Activated T-cell treated with anti-CD3 and anti-CD28 coated beads, Interleukin-2, amount 50 U/mL, for 72 hours (primary cell): ENCODE measurements at places on chromosomes 12 and 14. TPM values are rescaled to one million over a fixed set of nuclear protein-coding genes. Genes with fewer than 3 reads are reported as not detected.
A peak's percentile ranks its signal among the peaks of the same experiment; 100 is the strongest.

CLEC1B gene
- total RNA-seq = not detected

- no peak for DNase-seq
These were observed 20.3 kb downstream of the PDE6H start for GRCh38 chr12:14993117-14993516.

- DNase-seq = no peak
These were observed 395.2 kb upstream of the DCN start for GRCh38 chr12:91577586-91578539.

- no peak for DNase-seq
These were observed 421.6 kb downstream of the APAF1 start for GRCh38 chr12:99066726-99067125.

DNA sequence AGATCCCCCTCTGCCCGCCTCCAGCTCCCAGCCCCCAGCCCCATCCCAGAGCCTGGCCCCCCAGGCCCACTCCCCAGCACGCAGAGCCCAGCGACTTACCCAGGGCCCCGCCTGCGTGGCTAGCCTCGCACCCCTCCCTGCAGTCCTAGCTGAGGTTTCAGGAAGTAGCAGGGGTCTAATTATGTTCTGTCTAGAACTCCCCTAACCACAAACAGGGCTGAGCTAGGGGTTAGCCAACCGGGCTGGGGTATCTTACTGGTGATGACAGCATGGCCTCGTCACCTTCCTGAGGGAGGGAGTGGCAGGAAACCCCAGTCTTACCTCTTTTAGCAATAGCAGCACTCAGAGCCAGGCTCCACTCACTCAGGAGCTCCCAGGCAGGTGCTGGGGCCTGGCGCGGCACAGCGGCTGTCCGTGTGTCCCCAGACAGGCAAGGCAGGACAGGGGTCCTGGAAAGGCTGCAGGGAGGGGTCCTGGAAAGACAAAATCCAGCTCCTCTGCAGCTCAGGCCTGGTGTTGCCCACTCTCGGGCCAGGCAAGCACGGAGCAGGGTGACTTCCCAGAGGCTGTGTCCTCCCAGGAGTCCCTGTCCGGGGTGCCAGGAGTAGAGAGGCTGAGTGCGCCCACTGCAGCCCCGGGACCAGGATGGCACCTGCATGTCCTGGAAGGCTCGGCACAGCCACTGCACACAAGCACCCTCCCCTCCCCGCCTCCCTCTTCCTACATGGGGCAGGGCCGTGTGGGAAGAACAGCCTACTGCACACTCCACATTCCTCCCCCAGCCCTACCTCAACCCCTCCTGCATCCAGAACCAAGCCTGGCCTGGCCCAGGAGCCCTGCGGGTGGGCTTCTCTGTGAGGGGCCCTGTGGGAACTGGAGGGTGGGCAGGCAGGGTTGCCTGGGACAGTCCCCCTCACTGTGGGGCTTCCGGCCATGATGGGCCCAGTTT lies at the start of gene GPR132:
Gene GPR132, minus strand, starts transcription at position 151 of the 949 bp plus-strand sequence. CDS start 10,010 bp downstream, outside the sequence.
- peak; percentile 91 for DNase-seq

- DNase-seq = no peak
These were observed 3.5 kb upstream of the FOXN3 start for GRCh38 chr14:89420502-89420901.

ASIC1 gene
- 12.4 TPM for total RNA-seq

- no peak for DNase-seq
These were observed 125.4 kb downstream of the CAND1 start for GRCh38 chr12:67394550-67394949.

- no peak for DNase-seq
These were observed 28.9 kb downstream of the HEATR5A start for GRCh38 chr14:31391473-31391872.

- no peak for DNase-seq
These were observed 63.6 kb downstream of the TMCC3 start for GRCh38 chr12:94586589-94587259.

GRCh38 chr14:43308421-43309110 lies 1198.5 kb downstream of the FSCB start:
- no peak for DNase-seq

DNA sequence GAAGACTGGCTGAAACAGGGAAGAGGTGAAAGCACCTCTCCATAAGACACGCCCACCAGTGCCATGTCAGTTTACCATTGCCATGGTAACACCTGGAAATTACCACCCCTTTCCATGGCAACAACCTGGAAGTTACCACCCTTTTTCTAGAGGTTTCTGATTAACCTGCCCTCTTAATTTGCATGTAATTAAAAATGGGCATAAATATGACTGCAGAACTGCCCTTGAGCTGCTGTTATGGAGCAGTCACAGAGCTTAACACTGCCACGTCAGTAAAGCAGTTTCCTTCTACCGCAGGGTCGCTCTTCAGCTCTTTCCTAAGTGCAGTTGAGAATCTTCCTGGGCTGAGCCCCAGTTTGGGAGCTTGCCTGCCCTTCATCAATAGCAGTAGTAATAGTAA lies 55.2 kb downstream of the RASSF3 start:
- DNase-seq = no peak

RASSF8 gene
- total RNA-seq = 1.3 TPM

- DNase-seq = no peak
These were observed 15.7 kb downstream of the KCNA5 start for GRCh38 chr12:5059358-5059757.

- DNase-seq = no peak
These were observed 461.0 kb downstream of the GXYLT1 start for GRCh38 chr12:41683513-41684240.

LIN7A gene
- not detected for total RNA-seq

GPR137C gene
- total RNA-seq = 0.46 TPM

DNA sequence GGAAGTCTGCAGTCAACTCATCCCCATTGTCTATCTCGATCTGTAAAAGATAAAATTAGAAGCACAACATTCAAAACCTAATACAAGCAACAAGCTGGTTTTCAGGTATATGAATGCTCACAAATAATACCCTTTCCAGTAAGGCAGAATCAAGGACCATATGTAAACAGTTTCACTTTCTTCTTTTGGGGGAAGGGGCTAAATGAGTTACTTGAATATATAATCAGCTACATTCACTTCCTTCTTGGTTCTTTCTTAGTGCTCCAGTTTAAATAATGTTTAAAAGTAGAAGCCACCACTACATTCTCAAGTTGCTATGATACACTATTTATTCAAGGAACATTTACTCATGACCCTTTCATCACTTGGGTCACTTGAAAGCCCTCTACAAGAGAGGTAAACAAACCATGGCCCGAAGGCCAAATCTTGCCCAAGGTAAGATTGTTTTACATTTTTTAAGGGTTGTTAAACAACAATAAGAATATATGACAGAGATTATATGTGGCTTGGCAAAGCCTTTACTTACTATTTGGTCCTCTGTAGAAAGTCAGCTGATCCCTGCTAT lies 10.3 kb downstream of the TWF1 start:
- DNase-seq = no peak

DNA sequence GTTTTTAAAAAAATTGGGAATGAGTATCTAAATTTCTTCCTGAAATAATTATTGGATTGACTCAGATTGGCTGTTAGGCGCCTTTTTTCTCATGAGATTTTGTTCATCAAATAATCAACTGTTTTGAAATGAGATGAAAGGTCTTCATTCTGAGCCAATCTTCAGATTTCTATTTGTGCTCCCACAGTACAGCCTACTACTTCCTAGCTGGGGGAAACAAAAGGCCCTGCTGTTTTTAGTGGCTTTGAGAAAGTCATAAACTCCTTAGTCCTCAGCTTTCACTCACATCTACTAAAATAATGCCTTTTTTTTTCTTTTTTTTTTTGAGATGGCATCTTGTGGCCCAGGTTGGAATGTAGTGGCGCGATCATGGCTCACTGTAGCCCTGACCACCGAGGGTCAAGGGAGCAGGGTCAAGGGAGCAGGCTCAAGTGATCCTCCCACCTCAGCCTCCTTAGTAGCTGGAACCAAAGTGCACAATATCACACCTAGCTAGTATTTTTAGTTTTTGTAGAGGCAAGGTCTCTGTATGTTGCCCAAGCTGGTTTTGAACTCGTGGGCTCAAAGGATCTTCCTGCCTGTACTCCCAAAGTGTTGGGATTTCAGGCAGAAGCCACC lies 15.2 kb downstream of the NACA start:
- no peak for DNase-seq

DNA sequence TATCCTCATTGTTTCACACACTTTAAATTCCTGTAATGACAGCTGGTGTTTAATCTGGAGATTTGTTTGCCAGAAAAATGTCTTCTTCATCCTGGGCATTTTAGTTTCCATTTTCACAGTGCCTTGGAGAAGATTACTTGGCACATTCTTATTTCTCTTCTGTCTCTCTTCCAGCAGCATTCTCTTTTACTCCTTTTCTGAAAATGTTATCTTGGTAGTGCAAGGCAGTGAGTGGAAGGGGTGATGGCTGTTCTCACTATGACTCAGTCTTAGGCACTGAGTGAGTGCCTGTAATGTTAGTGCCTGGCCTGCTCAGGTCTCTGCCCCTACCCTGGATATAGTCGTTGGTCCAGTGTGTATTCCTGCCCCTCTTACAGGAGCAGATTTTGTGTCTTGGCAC lies 13.1 kb downstream of the CLECL1 start:
- DNase-seq = peak; percentile 24

GRCh38 chr12:121634836-121635235 lies 8.5 kb downstream of the ORAI1 start:
- no peak for DNase-seq

- no peak for DNase-seq
These were observed 303.8 kb downstream of the TMEM121 start for GRCh38 chr14:105830171-105830570.

PYGL gene
- 0.60 TPM for total RNA-seq

- peak; percentile 46 for DNase-seq
These were observed 23.3 kb downstream of the GABARAPL1 start for GRCh38 chr12:10235761-10236631.

GRCh38 chr12:11959117-11959823 lies 111.5 kb upstream of the BCL2L14 start:
- peak; percentile 31 for DNase-seq

DNA sequence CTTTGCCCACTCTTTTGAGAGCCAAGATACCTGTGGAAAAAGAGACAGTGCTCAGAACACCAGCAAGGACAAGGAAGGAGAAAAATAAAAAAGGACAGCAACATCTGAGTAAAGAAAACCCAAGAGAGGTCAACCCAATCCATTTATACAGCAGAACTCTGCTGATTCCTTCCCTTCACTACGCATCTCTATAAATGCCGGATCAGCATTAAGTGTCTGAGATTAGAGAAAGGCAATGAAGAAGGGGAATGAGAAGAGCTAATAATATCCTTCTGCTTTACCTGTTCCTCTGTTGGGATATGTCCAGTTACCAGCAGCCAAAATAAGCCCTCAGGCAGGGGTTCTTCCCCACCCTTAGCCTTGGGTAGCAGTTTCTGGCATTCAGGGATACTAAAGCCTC lies 15.8 kb downstream of the COQ10A start:
- DNase-seq = no peak

- no peak for DNase-seq
These were observed 50.1 kb downstream of the RERG start for GRCh38 chr12:15171012-15171655.

MUCL1 gene
- not detected for total RNA-seq

GRCh38 chr12:122395319-122395718 lies 27.1 kb downstream of the CLIP1 start:
- DNase-seq = no peak

- no peak for DNase-seq
These were observed 8.7 kb upstream of the GPR19 start for GRCh38 chr12:12704593-12705230.

AICDA gene
- total RNA-seq = not detected

GRCh38 chr12:56017181-56017580 lies 3.7 kb upstream of the IKZF4 start:
- DNase-seq = no peak

TAS2R14 gene
- 1.9 TPM for total RNA-seq

DPPA3 gene
- not detected for total RNA-seq

DNA sequence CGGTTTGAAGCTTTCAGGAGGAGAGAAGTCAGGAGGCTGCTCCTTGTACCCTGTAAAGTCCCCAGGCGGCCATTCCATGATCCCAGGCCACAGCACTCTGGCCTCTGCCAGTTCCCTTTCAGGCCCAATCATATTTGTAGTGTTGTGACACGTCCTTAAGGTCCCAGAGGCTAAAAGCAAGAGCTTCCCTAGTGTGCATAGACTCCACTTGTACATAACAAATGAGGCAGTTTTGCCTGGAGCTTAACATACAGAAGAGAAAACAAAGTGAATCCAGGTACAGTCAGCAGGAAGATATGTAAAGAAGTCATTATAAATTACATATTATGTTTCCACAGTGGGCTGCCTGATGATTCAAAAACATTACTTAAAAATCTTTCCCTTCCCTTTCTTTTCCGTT lies 81.1 kb upstream of the RPH3A start:
- DNase-seq = no peak

TTC7B gene
- total RNA-seq = 9.2 TPM

DNA sequence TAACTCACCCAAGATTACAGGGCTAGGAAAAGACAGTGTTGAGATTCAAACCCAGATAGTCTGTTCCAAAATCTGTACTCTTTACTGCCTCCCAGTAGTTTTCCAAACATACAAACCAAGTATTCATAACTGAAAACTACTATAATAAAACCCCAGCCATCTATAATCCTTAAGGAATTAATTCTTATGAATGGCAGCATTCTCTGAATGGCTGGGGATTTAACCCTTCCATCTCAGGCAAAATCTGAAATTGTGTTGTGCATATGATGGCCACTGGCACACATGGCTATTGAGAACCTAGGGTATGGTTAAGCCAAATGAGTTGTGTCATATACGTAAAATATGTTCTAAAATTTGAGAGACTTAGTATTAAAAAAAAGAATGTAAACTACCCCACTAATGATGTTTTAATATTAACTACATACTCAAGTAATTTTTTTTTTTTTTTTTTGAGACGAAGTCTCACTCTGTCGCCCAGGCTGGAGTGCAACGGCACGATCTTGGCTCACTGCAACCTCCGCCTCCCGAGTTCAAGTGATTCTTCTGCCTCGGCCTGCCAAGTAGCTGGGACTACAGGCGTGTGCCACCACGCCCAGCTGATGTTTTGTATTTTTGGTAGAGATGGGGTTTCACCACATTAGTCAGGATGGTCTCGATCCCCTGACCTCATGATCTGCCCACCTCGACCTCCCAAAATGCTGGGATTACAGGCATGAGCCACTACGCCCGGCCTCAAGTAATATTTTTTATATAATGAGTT lies 16.7 kb downstream of the PPP1R13B start:
- DNase-seq = no peak

CELA1 gene
- total RNA-seq = 0.26 TPM

SLC2A3 gene
- 509 TPM for total RNA-seq

GRCh38 chr12:3329361-3329760 lies 161.6 kb upstream of the PRMT8 start:
- no peak for DNase-seq

GRCh38 chr12:115672506-115673080 lies 604.9 kb downstream of the MED13L start:
- no peak for DNase-seq
